Stimulated activated CD8-positive, alpha-beta memory T cell treated with anti-CD3 and anti-CD28 coated beads, Interleukin-15, amount 100 ng/mL, for 4 hours (primary cell): ENCODE measurements at places on chromosomes 13 and 19.

GRCh38 chr13:65133094-65133493 lies 2097.0 kb downstream of the PCDH9 start:
- DNase-seq: no peak

DNA sequence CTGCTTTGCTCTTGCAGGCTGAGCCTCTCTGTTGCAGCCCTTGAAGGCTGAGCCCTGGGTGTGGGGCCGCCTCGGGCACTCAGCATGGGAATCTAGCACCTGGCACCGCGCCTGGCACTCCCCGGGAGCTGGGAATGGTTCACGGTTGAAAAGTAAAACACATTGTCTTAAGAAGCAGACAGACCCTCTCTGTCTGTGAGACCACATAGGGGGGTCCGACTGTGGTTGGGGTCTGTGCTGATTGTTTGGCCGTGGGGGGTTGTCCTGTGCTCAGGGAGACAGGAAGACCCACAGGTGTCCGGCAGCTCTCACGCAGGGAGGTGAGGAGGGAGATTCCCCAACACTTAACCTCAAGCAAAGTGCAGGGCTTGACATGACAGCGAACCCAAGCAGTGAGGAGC lies 64.8 kb downstream of the SOX1 start:
- no peak for DNase-seq

DNA sequence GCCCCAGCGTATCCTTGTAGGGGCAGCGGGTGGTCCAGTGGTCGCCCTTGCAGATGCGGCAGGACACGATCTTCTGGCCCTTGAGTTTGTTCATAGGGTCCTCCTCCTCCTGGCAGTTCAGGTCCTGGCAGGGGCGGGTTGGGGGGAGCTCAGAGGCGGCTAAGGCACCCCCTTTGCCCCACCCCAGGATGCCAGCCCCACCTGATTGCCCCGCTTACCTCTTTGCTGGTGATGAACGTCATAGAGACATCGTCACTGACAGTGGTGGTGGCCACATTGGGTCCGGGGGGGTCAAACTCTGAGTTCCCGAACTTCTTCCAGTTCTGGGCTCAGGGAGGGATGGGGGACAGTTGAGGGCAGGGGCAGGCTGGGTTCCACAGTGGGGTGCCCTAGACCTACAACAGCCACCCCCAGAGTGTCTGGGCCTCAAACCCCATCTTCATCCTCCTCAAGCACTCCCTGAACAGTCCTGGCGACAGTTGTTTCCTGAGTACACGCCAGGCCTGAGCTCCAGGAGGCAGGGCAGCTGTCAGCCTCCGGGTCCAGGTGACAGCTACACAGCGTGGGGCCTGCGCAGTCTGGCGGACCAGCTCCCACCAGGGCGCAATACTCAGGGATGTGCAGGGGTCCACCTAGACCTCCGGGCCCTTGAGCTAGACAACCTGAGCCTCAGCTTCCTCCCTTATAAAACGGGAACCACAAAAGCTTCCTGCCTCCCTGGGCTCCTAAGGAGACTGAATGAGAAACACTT lies 2.7 kb downstream of the EIF3G start:
- no peak for DNase-seq

DNA sequence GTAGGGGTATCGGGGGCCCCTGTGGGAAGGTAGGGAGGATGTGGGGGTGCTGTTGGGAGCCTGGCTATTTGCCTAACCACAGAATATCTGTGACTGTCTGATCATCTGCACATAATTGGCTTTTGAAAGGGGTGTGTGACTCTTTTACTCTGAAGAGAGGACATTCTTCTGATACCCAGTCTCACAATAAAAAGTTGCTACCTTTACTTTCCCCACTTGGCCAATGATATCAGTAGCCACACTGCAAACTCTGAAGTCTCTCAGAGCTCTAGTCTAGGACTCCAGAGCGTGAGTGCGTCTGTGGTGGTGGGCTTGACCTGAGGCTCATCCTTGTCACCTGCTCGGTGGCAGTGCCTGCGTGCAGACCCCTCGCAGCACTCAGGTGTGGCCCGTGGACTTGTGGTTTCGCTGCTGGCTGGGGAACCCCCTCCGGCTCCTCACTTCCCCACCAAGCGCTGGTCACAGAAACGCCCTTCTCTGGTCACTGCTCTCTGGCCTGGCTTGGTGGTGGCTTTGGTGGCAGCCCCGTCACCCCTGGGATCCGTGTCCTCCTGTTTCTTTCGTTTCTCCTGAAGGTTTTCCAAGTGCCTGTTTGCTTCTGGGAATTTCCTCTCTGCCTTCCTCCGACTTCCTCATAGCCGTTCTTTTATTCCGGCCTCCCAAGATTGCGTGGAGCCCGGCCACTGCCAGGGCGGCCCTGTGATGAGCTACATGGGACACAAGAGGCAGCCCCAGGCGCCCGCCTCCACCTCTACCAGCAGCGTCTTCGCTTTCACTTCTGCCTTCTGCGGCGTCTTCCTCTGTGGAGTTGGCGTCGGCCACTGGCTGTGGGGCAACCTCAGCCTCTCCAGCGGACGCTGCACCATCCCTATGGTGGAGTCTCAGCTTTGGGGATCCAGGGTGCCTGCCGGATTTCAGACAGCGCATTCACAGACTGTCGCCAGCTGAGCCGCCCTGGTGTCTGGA lies 78.0 kb downstream of the ATP11A start:
- no peak for DNase-seq

DNA sequence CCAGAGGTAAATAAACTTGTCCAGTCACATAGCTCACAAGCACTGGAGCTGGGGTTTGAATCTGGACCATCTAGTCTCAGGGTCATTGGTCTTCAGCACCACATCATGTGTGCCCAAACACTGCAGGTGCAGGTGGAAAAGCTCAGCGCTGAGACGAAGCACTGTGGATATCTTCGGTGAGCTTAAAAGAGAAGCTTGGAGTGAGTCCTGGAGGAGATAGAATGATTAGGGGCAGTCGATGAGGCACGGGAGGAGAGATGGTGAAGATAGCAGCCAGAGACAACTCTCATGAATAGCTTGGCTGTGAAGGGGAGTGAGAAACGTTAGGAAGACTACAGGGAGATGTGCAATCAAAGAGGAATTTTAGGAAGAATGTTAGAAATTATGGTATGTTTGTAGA lies 389.3 kb downstream of the FGF9 start:
- no peak for DNase-seq

- DNase-seq: no peak
Observed at GRCh38 chr13:36882829-36883390, 37.1 kb downstream of the SMAD9 start.

- no peak for DNase-seq
Observed at GRCh38 chr19:23343434-23344010, 51.7 kb downstream of the ZNF91 start.

- no peak for DNase-seq
Observed at GRCh38 chr13:46401432-46401831, 14.4 kb upstream of the RUBCNL start.

- DNase-seq: no peak
Observed at GRCh38 chr13:93857126-93857525, 622.4 kb downstream of the DCT start.

DNA sequence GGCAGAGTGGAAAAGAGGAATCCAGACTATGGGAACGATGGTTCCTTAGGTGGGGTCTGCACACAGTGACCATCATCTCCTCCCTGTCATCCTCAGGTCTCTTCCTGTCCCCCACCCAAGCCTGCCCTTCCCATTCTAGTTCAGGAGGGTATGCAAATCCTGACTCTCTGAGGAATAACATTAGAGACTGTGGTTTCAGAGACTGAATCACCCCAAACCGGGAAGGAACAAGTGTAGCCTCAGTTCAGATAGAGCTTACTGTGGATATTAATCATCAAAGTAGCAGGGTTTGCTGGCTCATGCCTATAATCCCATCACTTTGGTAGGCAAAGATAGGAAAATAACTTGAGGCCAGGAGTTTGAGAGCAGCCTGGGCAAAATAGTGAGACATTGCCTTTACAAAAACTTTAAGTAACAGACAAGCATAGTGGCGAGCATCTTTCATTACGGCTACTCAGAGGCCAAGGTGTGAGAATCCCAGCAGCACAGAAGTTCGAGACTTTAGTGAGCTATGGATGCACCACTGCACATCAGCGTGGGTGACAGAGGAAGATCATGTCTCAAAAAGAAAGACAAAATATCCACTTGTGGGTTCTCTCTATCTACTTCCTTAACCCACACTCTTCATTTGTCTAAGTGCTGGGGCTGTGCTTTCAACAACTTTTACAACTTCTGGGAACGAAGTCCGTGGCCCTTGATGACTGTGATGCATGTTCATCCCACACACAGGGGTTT lies 19.3 kb upstream of the LGALS13 start:
- DNase-seq: no peak

GRCh38 chr19:18972301-18972811 lies 31.3 kb upstream of the HOMER3 start:
- DNase-seq: no peak

DNA sequence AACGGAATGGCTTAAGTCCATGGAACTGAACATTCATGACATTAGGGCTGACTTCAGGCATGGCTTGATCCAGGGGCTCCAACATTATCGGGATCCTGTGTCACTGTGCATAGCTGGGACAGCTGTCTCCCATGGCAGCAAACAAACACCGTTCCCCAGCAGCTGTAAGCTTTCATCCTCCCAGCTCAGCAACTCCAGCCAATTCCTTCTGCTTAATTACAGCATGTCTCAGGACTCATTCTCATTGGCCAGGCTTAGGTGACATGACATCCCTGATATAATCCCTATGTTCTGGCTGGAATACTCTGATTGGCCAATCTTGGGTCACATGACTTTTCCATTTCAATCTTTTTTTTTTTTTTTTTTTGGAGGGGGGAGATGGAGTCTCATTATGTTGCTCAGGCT lies 10.9 kb upstream of the TLE5 start:
- no peak for DNase-seq

GRCh38 chr19:51258165-51259160 lies 7.6 kb downstream of the SIGLECL1 start:
- no peak for DNase-seq

DNA sequence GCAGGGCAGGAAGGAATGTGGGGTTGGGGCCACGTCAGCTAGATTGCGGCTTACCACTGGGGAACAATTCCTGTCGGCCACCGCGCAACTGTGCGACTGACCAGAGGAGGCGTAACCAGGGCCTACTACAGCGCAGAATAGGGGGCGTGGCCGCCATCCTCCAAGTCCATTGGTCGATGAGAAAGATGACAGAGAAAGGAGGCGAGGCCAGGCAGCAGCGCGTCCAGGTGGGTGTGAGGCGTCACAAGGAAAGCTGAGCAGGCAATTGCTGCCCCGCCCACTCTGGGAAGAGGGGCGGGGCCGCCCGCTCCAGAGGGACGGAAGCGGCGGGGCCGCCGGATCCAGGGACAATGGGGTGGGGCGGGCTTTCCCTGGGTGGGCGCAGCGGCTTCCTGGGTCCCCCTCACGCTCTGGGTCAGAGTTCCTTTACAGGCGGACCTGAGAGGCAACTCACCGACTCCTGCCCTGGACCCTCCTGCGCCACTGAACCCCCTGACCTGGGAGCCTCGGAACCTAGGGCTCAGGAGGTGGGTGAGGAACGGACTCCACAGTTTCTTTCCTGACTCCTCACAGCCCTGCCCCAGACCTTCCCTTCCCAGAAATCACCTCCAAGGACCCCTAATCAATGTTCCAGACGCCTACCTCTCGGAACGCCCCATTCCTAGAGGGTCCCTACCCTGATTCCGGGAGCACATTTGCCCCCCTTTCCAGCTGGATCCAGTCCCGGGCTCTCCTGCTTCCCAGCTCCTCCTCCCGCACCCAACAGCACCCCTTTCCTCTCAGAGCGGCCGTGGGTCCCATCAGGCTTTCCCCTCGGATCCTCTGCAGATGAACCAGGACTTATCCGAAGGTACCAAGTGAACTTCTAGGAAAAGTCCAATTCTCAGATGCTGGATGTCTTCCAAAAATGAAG lies 101.5 kb upstream of the ZNF492 start:
- DNase-seq: no peak

DNA sequence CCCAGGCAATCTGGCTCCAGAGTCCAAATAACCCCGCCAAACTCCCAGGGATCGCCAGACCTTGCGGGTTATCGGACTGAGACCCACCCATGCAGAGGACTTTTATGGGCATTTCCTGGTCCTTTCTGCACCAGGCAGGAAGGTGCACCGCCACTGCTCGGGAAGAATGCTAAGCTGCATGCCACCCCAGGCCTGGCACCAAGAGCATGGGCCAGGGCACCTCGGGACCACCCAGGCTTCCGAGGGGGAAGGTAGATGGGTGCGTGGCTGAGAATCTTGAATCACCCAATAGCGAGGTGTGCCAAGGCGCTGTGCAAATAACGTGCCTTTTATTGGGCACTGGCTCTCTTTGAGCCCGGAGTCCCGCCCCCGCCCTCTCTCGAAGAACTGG lies 422 bp upstream of the ZNF575 start:
- DNase-seq: no peak

DNA sequence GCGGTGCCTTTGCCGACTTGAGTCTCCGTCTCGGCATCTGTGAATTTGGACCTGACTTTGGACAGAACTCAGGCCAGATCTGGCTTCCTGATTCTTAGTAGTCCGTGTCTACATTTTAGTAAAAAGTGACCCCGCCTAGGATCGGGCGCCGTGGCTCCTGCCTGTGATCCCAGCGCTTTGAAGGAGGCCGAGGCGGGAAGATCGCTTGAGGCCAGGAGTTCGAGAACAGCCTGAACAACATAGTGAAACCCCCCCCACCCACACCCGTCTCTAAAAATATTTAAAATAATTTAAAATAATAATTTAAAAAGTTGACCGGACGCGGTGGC lies 849 bp upstream of the TCF3 start:
- DNase-seq: no peak
